Stimulated activated CD8-positive, alpha-beta memory T cell treated with anti-CD3 and anti-CD28 coated beads, Interleukin-4, amount 100 ng/mL, for 1 hour (primary cell): ENCODE measurements at places on chromosomes 12 and 14.

DNA sequence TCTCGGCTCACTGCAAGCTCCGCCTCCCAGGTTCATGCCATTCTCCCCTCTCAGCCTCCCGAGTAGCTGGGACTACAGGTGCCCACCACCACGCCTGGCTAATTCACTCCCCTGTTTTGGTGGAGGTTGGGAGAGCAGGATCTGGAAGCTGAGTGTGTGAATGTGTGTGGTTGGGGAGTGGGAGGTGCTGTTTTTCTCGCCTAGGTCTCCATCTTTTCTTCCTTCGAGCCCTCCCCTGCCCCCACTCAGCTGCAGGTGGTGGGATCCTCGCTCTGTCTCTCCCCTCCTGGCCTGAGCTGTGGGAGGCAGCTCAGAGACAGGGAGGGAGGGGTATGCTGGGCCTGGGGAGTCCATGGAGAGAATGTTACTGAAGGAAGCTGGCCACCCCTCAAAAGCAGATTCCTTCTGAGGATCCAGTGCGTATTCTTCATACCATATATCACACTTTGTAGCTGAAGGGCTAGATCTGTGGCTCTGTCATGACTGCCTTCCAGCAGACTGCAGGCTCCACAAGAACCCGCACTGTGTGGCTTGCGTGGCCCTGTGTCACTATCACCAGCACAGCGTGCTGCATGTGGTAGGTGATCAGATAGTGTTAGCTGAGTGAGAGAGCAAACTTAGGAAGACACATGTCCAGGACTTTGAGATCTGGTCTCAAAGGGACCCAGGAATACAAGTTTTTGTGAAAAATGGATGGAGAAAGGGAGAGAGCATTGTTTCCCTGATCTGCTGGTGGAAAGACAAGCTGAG is 2.8 kb downstream of the KRT83 start:
- no peak for DNase-seq

- no peak for DNase-seq
Measured at GRCh38 chr12:70966996-70967790, 46.7 kb upstream of the PTPRR start.

DNA sequence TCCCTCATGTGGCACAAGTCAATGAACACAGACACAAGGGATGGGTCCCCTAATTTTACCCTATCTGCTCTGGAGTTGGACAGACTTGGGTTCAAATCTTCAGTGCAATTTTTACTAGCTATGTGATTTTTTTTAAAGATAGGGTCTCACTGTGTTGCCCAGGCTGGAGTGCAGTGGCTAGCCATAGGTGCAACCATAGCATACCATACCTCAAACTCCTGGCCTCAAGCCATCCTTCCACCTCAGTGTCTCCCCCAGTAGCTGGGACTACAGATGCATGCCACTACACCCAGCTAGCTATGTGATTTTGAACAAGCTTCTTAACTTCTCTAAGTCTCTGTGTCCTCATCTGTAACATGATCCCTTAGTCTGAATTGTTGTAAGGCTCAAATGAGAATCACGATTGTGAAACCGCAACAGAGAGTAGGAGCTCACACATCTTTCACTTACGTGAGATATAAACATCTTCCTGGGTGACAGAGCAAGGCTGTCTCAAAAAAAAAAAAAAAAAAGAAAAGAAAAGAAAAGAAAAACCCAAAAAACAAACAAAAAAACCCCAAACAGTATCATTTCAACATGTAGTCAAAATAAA is 4.7 kb downstream of the CALCOCO1 start:
- DNase-seq = no peak

DNA sequence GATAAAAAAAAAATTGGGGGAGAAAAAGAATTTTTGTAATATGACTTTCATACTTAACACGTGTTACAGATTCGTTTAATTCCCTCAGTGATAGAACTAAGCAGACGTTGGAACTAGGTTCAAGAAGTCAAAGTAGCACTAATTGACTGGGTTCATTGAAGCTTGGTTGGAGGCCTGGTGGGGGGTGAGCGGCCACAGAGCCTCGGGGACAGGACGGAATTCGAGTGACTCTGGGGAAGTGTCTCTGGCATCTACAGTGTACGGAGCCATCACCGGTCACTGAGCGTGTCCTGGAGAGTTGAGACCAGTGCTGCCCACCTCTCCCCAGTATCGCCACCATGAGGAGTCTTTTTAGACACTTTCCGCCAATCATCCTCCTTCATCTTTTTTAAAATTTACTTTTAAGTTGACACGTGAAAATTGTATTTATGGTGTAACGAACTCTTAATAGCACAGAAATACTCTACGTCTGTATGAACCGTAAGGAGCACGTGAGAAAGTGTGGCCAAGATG is 1.3 kb downstream of the ZFYVE21 start:
- DNase-seq = no peak

- no peak for DNase-seq
Measured at GRCh38 chr14:105534586-105534985, 8.2 kb downstream of the TMEM121 start.

DNA sequence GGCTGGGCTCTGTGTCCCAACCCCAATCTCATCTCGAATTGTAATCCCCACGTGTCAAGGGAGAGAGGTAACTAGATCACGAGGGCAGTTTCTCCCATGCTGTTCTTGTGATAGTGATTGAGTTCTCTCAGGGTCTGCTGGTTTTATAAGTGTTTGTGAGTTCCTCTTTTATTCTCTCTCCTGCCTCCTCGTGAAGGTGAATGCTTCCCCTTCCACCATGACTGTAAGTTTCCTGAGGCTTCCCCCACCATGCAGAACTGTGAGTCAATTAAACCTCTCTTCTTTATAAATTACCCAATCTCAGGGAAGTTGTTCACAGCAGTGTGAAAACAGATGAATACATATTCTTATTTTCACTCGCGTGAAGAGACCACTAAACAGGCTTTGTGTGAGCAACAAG is 148.2 kb downstream of the TMEM30B start:
- DNase-seq = no peak

- DNase-seq = no peak
Measured at GRCh38 chr14:65483647-65484046, 71.1 kb downstream of the FUT8 start.

GRCh38 chr14:91346838-91347173 is 70.8 kb downstream of the CCDC88C start:
- no peak for DNase-seq

GRCh38 chr12:13992585-13992984 is 11.2 kb upstream of the GRIN2B start:
- DNase-seq = no peak

GRCh38 chr12:129467726-129468125 is 436.1 kb downstream of the TMEM132D start:
- no peak for DNase-seq
